Spinal cord (tissue), 10 donors: ENCODE measurements at places on chromosomes 5 and 9.
A peak's percentile ranks its signal among the peaks of the same experiment; 100 is the strongest.

GRCh38 chr5:161481922-161482321, 64.6 kb downstream of the GABRB2 start:
- no peak for DNase-seq
- no peaks in the 10 kb centered on the region for H3K4me1 ChIP-seq
- no peak overlapping the region for H3K4me3 ChIP-seq
- H3K27me3 ChIP-seq = no peaks in the 10 kb centered on the region

- DNase-seq = no peak
- no peak overlapping the region for H3K4me3 ChIP-seq
- no peaks in the 10 kb centered on the region for H3K4me1 ChIP-seq
- no peaks in the 10 kb centered on the region for H3K27me3 ChIP-seq
Measured at GRCh38 chr5:86500947-86501346, 116.8 kb upstream of the COX7C start.

GRCh38 chr5:38554861-38555260, 1.6 kb downstream of the LIFR start:
- peaks cover 8% of the 10 kb centered on the region for H3K4me1 ChIP-seq
- H3K27me3 ChIP-seq = no peaks in the 10 kb centered on the region
- H3K4me3 ChIP-seq = peak overlapping the region; percentile 87
- H3K27ac ChIP-seq = peak overlapping the region; percentile 83
- H3K36me3 ChIP-seq = no peaks in the 10 kb centered on the region

GRCh38 chr9:87010626-87011025, 63.3 kb upstream of the GAS1 start:
- no peak for DNase-seq
- no peak overlapping the region for H3K27ac ChIP-seq
- H3K36me3 ChIP-seq = no peaks in the 10 kb centered on the region
- H3K4me3 ChIP-seq = no peak overlapping the region

DNA sequence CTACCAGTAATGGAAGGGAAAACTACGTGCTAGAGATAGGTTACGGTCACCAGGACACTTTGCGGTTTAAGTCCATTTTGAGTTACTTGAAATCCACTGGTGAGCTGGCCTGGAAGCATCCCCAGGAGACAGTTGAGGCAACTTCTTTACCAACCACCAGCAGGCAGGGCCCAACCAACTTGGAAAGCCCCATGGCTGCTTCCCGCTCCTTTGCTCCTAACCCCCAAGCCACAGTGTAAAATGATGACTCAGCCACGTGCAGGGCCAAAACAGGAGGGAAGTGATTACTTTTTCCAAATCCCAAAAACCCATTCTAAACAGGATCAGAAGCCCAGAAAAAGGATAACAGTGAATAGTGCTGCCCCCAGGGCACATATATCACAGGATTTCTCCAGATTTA, 87.4 kb downstream of the PAX5 start:
- H3K27me3 ChIP-seq = no peaks in the 10 kb centered on the region
- H3K4me1 ChIP-seq = no peaks in the 10 kb centered on the region
- no peak for DNase-seq
- H3K36me3 ChIP-seq = no peaks in the 10 kb centered on the region
- H3K27ac ChIP-seq = no peak overlapping the region

DNA sequence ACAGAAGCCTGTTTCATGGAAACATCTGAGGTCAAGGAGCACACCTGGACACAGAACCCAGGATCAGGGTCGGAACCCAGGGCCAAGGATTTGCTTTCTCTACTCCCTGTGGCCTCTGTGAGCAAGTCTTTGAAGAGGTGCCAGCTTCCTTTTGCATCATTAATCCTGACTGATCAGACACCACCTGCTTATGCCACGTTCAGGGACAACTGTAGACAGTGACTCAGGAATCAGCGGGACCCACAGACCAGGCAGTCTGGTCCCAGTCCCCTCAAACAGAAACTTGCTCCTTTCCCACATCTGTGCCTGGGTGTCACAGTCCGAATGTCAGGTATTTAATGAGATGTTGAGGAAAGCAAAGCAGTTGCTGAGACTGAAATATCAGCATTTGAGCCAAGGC, 154.8 kb downstream of the SGCD start:
- no peak overlapping the region for H3K4me3 ChIP-seq
- no peak overlapping the region for H3K27ac ChIP-seq
- no peak for DNase-seq

- no peaks in the 10 kb centered on the region for H3K4me1 ChIP-seq
- H3K4me3 ChIP-seq = no peak overlapping the region
- no peak overlapping the region for H3K27ac ChIP-seq
- H3K36me3 ChIP-seq = no peaks in the 10 kb centered on the region
- H3K27me3 ChIP-seq = no peaks in the 10 kb centered on the region
Measured at GRCh38 chr5:11619339-11620024, 284.8 kb downstream of the CTNND2 start.

DNA sequence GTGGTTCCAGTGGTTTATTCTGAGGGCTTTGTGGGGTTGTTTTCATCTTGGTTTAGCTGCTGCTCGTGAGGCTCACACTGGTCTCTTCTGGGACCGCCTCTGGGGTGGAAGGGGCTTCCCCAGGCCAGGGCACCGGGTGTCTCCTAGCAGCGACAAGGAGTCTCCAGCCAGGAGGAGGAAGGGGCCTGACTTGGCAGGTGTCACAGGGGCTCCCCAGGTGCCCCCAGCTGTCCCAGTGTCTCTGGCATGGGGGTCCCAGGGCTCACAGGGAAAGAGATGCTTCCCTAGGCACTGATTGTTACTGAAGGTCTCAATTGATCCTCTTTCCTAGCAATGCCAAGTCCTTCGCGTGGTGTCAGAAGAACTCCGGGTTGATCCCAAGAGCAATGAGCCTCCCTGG, 241.1 kb upstream of the IRX4 start:
- DNase-seq = no peak
- H3K27ac ChIP-seq = no peak overlapping the region
- no peak overlapping the region for H3K4me3 ChIP-seq

DNA sequence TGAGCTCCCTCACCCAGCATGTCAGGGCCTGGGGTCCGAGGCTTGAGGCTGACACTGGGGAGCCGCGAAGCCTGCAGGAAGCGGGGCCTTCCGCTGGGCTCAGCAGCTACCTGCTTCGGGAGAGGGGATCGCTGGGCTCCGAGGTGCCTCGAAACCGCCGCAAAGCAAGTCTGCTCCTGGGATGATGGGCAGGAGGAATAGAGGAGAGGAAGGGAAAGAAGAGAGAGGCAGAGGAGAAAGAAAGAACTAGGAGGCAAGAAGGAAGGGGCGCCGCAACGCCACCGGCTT, 1.5 kb upstream of the PRDM12 start:
- no peak for DNase-seq
- H3K4me1 ChIP-seq = peaks cover 76% of the 10 kb centered on the region
- no peaks in the 10 kb centered on the region for H3K36me3 ChIP-seq
- peaks cover 98% of the 10 kb centered on the region for H3K27me3 ChIP-seq
- H3K27ac ChIP-seq = no peak overlapping the region
- no peak overlapping the region for H3K4me3 ChIP-seq

DNA sequence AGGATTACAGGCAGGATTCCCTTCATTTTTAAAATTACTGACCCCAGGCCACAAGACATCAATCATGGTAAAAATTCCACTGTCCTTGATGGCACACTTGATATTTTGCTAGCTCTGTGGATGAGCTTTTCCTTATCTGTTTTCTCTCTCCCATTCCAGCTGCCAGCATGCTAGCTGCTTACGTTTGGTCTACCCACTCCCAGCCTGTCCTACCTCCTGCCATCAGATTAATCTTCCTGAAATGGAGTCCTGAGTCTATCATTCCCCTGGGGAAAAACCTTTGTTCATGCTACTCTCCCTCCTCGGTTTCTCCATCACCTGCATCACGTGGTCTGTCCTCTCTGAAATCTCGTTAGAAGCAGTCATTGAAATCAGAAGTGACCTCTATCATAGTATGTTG, 108.9 kb downstream of the F2RL2 start:
- no peak for DNase-seq
- H3K36me3 ChIP-seq = no peaks in the 10 kb centered on the region
- no peak overlapping the region for H3K27ac ChIP-seq
- H3K27me3 ChIP-seq = no peaks in the 10 kb centered on the region
- H3K4me3 ChIP-seq = no peak overlapping the region

GRCh38 chr5:109045710-109046109, 298.0 kb downstream of the FER start:
- no peaks in the 10 kb centered on the region for H3K36me3 ChIP-seq
- H3K27ac ChIP-seq = no peak overlapping the region
- no peak for DNase-seq
- H3K4me1 ChIP-seq = no peaks in the 10 kb centered on the region

GRCh38 chr9:87324613-87325194, 173.0 kb upstream of the DAPK1 start:
- H3K4me1 ChIP-seq = no peaks in the 10 kb centered on the region
- H3K4me3 ChIP-seq = no peak overlapping the region
- peak; percentile 49 for DNase-seq
- H3K27ac ChIP-seq = no peak overlapping the region

- H3K36me3 ChIP-seq = no peaks in the 10 kb centered on the region
- DNase-seq = no peak
- H3K4me1 ChIP-seq = peaks cover 17% of the 10 kb centered on the region
- H3K27me3 ChIP-seq = no peaks in the 10 kb centered on the region
- no peak overlapping the region for H3K27ac ChIP-seq
Measured at GRCh38 chr5:173755319-173755718, 132.8 kb upstream of the CPEB4 start.

GRCh38 chr9:110028676-110029075, 179.3 kb downstream of the C9orf152 start:
- H3K27me3 ChIP-seq = no peaks in the 10 kb centered on the region
- H3K36me3 ChIP-seq = no peaks in the 10 kb centered on the region
- H3K27ac ChIP-seq = no peak overlapping the region
- H3K4me1 ChIP-seq = no peaks in the 10 kb centered on the region
- no peak overlapping the region for H3K4me3 ChIP-seq

DNA sequence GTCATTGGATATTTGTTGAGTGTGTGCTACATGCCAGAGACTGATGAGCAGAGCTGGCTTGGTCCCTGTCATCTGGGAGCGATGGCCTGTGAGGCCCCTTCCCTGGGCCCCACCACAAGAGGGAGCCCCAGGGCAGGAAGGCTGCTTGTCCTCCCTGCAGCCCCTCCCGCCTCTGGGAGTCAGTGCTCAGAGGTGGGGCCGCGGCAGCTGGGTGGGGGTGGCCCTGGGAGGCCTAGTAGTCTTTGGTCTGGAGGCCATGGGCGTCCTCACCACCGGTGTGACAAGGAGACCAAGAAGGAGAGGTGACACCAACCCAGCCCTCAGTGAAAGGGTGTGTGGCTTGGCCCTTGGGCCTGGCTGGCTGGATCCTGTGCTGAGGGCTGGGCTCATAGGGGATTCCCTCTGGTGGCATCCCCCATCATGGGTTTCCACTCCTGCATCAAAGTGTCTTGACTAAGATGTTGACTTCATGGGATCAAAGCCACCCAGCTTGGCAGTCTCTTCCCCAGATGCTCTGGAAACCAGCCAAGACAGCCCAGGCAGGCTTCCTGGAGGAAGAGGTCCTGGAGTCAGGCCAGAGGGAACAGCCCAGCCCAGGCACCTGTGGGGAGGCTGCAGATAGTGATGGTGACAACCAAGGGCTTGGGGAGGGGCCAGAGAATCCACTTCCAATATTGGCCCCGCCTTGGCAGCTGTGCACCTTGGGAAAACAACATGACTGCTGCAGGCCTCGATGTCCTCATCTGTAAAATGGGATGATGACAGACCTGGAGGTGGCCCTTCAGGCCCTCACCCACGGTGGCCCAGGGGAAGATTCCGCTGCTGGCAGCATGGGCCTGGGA, 166.7 kb downstream of the GAPVD1 start:
- no peaks in the 10 kb centered on the region for H3K36me3 ChIP-seq
- H3K27ac ChIP-seq = no peak overlapping the region
- no peaks in the 10 kb centered on the region for H3K27me3 ChIP-seq
- no peak overlapping the region for H3K4me3 ChIP-seq
- DNase-seq = no peak

DNA sequence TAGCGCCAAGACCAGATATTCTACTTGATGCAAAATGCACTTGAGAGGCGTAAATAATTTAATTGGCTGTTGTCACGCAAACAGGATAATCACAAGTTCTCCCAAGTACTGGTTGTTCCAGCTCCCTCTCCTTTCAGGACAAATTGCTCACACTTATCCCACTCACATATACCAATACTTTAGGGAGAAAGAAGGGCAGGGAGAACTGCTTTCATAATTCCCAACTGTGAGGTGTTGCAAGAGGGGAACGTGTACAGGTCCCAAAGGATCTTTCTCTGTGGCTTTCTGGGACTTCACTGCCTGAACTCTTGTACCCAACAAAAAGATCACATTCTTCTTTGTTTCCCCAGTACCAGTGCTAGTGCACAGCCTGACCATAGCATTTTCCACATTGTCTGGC, 21.5 kb upstream of the TGFBI start:
- no peak overlapping the region for H3K27ac ChIP-seq
- H3K4me3 ChIP-seq = no peak overlapping the region
- H3K4me1 ChIP-seq = no peaks in the 10 kb centered on the region

GRCh38 chr9:125559894-125560293, 147.1 kb downstream of the MAPKAP1 start:
- no peak for DNase-seq
- H3K27ac ChIP-seq = no peak overlapping the region
- H3K36me3 ChIP-seq = no peaks in the 10 kb centered on the region
- no peaks in the 10 kb centered on the region for H3K27me3 ChIP-seq
- no peak overlapping the region for H3K4me3 ChIP-seq
- no peaks in the 10 kb centered on the region for H3K4me1 ChIP-seq

DNA sequence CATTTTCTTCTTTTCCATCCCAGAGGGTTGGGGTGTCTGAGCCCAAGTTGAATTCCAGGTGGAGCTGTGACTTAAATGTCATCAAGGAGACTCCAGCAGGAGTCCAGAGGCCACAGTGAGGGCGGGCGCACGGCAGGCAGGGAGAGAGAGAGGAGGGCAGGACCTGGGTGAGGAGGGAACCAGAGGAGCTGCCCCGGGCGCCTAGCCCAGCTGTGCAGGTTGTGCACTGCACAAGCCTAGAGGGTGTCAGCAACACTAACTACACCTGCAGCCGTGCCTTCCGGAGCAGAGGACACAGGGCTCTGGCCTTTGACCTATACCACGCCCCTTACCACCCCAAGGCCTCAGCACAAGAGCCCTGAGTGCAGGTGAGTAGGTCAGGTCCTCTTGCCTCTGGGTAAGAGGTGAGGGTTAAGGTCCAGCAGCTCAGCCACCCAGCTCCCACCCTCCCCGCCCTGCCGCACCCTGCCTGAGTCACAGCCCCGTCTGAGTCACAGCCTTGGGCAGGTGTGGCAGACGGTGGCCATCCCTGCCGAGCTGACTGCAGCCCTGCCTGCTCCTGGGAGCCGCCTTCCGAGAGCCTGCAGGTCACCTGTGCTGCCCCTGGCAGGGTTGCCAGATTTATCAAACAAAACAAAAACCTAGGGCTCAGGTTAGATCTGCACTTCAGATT, 6.4 kb upstream of the AGPAT2 start:
- no peaks in the 10 kb centered on the region for H3K27me3 ChIP-seq
- no peak overlapping the region for H3K4me3 ChIP-seq
- H3K4me1 ChIP-seq = peaks cover 25% of the 10 kb centered on the region
- peaks cover 3% of the 10 kb centered on the region for H3K36me3 ChIP-seq
- DNase-seq = no peak
